ENCODE measurements at places on chromosomes 4 and X.

DNA sequence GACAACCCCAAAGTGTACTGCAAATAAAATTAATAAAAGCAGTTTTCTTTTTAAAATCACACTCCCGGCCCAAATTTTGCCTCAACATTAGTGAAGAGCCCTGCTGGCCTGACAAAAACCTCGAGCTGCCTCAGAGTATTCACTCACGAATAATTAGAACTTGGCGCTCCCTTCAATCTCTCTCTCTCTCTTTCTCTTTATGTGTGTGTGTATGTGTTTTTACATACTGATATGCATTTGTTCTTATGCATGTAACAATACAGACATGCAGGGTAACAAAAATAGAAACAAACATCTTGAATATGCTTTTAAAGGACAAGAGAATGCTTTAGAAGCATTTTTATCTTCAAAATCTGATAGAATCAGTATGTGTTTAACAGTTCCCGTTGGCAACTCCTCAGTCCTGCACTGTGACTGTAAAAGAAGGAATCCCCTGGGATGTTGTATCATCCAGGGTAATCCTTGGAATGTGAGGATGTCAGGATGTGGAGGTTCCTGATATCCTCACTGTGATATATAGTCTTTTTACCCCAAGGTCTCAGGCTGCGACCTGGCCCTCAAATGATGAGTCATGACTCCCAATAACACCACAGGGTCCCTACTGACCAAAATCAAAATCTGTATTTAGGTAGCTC is 53.0 kb downstream of the PTCHD1 start:
- no peak for DNase-seq

DNA sequence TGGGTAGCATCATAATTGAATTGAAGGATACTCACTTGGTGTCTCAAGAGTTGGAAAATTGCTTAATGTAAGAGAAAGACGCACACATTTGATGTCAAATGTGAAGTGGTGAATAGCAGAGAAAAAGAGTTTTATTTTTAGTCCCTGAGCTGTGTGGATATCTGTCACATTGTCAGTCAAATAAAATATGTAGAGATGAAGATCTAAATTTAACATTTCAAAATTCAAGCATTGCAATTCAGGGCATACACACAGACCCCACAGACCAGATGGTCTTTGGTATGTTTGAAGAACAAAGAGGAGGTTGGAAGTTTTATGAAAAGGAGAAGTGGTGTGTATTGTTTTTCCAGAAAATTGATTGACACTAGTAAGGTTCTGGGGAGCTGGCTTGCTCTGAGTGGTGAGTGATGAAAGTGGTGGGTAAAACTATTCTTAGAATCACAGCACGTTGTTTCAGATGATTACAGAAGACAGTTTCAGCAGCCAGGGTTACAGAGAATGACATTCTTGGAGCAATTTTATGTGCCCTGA is 44.9 kb upstream of the BBS12 start:
- no peak for DNase-seq

DNA sequence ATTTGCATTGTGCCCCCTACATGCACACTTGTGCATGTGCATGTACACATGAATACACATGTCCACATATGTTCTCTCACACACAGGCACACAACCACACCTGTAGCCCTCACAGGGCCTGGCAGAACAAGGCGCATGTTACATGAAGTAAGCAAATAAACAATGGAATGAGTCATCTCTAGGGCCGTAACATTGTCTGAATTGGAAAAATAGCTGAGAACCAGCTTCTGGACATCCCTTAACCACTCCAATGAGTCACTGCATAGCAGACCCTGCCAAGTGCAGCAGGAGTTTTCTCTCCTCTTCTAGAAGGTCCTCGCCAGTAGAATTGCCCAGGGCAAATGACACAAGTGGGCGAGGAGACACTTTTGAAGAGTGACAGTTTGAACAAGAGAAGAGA is 66.1 kb downstream of the MAGEA10 start:
- no peak for DNase-seq

- no peak for DNase-seq
These were observed 575.7 kb downstream of the SPOCK3 start for GRCh38 chr4:166658585-166658984.

DNA sequence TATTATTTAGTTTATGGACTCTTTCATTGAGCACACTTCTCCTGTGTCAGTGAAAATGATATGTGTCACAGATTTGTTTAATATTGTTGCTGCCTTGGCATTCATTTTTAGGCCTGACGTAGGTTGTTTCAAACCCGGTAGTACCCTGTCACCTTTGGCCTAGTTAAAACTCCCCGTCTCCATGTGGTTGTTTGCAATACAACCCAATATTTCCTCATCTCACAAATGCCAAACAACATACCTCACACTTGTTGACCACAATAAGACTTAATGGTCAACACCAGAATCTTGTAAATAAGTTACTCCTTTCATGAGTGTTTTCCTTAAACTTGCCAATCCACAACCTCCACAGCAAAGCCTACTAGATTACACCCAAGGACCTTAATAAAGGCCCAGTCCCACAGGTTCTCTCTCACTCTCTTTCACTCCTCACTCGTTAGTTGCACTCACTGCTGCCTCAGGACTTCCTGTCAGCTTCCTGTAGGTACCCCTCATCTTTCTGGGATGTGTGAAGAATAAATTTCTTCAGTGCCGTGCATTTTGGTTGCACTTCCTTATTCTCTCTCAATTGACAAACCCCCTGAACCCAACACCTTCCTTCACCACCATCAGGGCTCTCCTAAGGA is 31.3 kb downstream of the IL13RA2 start:
- DNase-seq = no peak

- DNase-seq = no peak
These were observed 100.2 kb downstream of the MAGEB17 start for GRCh38 chrX:16267431-16267830.

DNA sequence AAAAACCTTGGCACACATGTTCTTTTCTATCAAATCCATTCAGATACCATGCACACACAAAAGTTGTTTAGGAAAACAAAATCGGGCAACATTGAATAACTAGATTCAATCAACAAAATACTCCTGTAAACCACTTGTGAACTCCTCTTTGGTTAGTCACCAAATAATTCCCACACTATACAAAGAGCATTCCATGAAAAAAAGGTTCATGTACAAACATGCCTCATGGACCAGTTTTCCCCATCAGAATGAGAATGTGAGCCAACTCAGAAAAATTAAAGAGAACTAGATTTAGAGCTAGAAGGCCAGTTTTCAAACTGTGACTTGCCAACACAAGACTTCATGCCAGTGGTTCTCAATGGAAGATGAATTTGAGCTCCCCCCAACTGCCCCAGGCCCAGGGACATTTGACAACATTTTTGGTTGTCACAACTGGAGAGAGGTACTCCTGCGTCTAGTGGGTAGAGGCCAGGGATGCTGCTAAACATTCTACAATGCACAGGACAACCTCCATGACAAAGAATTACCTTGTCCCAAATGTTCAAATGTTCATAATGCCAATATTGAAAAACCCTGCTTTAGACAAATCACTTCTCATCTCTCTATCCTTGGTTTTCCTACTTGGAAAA is 55.4 kb downstream of the GPC3 start:
- DNase-seq = no peak

- DNase-seq = no peak
These were observed 55.8 kb upstream of the TSPAN7 start for GRCh38 chrX:38505583-38505982.

DNA sequence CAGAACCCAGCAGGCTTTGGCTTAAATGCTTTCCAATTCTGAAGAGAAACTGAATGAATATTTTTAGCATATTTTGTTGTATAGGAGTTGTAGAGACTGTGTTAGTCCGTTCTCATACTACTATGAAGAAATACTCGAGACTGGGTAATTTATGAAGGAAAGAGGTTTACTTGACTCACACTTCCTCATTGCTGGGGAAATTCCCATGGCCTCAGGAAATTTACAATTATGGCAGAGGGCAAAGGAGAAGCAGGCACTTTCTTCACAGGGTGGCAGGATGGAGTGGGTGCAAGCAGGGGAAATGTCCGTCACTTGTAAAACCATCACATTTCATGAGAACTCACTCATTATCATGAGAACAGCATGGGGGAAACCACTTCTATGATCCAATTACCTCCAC is 291.7 kb downstream of the PACRGL start:
- no peak for DNase-seq

GRCh38 chr4:165519591-165519990 is 140.8 kb downstream of the CPE start:
- DNase-seq = no peak

- no peak for DNase-seq
These were observed 99.1 kb downstream of the SNCA start for GRCh38 chr4:89737888-89738287.

DNA sequence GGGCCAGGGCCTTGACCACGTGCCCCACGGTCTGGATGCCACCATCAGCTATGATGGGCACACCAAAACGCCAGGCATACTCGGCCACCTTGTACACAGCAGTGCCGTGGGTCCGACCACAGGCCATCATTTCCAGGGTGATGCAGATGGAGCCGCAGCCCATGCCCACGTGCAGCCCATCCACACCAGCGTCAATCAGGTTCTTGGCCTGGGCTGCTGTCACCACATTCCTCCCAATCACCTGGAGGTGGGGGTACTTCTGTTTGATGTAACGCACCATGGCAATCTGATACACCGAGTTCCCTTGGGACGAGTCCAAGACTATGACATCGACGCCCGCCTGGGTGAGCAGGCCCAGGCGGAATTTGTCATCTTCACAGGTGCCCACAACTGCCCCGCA is 221.2 kb upstream of the ATP6AP2 start:
- no peak for DNase-seq

DNA sequence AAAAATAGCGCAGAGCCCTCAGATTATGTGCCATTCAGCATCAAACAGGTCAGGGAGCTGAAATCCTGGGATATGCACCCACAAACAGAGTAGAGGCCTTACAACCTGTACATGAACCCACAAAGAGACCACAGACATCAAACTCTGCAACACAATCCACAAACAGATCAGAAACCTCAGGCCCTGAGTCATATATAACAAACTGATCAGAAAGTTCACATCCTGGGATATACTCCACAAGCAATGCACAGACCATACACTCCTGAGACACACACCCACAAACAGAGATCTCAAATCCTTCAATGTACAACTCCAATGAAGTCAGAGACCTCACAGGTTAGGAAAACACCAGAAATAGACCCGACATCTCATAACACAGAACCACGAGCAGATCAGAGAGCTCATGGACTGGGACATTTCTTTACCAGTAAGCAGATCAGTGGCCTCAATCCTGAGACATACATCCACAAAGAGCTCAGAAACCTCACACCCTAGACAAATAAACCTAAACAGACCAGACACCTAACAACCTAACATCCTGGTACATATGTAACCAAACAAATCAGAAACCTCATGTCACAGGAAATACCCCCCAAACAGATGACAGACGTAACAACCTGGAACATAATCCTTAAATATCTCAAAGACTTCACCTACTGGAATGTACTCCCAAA is 24.2 kb downstream of the SUV39H1 start:
- no peak for DNase-seq

DNA sequence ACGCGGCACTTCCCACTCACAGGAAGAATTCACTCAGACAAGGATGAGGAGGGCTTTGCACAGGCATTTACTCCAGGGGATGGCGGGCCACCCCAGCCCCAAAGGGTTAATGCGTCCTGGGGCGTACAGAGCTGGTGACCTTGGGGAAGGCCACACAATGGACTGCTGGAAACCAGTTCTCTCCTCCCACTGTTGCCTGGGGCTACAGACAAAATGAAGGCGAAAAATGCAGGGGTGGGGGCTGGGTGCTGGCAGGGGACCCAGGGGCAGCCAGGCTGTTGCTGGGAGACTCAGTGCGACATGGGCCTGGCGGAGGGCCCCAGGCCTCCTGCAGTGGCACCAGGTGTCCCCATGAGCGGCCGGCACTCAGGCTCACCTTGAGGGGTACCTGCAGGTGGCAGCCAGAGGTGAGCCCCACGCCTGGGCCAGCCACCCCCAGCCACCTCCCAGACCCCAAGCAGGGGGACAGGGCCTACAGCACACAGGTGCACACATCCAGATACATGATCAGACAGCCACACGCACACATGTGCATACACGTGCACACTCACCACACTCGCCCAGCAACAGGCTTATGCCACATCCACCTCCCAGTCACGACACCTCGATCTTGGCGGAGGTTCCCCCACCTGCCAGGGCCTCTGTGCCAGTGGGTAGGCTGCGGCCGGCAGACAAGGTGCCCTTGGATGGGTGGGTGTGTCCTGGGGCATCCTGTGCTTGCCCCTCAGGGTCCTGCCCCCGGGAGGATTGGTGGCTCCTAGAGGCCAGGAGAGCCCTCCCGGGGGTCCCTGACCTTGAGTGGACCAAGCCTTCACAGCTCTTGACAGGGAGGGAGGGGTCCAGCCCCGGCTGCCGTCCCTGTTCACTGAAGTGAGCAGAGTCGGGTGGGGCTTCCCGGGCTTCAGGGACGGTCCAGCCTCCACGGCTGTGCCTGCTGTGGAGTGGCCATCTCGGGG is 13.1 kb downstream of the NAT8L start:
- DNase-seq = no peak

DNA sequence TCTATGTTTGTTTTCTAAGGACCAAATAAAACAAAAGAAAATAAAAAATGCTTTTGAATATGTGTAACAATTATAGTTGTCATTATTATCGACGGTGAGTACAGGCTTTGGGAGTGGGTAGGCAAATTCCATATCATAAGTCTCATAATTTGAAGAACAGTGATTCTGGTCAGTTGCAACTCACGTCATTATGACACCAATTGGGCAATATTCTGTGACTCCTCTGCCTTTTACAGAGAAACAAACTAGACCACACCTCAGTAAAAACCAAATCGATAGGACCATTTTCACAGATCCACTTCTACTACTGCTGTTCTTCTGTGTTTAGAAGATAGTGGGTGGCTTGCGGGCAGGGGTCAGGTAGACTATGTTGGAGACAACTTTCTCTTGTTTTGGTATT is 250.1 kb downstream of the C4orf33 start:
- peak; percentile 67 for DNase-seq

DNA sequence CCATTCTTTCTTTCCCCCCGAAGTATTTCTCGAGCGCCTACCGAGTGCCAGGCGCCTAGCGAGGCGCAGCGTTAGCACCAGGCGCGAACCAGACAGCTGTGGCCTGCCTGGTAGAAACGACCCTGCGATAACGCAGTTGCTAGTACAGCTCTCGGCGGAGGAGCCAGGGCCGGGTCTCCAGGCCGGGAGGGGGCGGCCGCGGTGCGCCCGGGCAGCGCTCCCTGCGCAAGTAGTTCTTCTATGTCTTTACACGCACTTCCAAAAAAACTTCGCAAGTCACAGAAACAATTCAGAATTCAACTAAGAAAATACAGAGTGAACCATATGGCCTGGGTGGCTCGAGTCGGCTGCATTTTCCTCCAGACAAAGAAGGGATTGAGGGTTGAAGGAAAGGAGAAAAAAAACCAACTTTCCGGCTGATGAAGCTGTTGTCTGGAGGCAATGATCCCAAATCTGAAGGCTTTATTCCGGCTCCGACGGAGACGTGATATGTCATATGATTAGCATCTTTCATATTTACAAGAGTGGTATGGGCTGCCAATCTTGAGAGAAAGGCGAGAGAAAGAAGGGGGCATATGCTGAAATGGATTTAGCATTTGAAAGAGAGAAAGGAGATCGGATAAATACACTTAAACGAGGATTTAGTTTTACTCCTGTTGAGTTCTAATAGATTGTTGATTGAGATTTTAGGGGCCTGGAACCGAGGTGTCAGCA is 7.2 kb upstream of the NEUROG2 start:
- DNase-seq = peak; percentile 63

GRCh38 chrX:103513476-103514108 is 5.7 kb downstream of the RAB40A start:
- no peak for DNase-seq

GRCh38 chr4:14862891-14863290 is 139.4 kb upstream of the CPEB2 start:
- DNase-seq = no peak

- peak; percentile 71 for DNase-seq
These were observed 582.3 kb downstream of the FSTL5 start for GRCh38 chr4:161581262-161582230.
